NCI-H187 (cell line): ENCODE measurements at places on chromosomes 12 and 14.

- DNase-seq: no peak
These were observed 29.0 kb downstream of the NCOR2 start for GRCh38 chr12:124538194-124539082.

DNA sequence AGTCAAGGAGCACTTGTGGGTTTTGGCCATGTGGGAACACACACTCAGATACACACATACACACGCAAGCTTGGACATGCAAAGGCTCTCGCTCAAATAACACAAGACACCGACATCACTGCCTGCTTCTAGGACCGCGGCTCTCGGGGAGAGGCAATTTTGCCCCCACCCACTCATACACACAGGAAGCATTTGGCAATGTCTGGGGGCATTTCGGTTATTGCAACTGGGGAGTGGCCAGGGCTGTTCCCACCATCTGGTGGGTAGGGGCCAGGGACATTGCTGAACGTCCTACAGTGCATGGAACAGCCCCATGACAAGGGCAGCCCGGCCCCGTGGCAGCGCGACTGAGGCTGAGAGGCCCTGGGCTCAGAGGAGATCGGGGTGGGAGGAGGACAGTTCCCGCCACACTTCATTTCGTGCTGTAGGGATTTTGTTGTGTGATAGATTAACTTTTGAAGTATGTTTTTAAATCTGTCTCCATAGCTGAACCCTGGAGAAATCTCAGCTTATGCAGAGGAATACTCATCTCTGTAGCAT lies 35.6 kb downstream of the RIMBP2 start:
- no peak for DNase-seq

GRCh38 chr12:96635844-96636243 lies 146.5 kb downstream of the CFAP54 start:
- DNase-seq: no peak

DNA sequence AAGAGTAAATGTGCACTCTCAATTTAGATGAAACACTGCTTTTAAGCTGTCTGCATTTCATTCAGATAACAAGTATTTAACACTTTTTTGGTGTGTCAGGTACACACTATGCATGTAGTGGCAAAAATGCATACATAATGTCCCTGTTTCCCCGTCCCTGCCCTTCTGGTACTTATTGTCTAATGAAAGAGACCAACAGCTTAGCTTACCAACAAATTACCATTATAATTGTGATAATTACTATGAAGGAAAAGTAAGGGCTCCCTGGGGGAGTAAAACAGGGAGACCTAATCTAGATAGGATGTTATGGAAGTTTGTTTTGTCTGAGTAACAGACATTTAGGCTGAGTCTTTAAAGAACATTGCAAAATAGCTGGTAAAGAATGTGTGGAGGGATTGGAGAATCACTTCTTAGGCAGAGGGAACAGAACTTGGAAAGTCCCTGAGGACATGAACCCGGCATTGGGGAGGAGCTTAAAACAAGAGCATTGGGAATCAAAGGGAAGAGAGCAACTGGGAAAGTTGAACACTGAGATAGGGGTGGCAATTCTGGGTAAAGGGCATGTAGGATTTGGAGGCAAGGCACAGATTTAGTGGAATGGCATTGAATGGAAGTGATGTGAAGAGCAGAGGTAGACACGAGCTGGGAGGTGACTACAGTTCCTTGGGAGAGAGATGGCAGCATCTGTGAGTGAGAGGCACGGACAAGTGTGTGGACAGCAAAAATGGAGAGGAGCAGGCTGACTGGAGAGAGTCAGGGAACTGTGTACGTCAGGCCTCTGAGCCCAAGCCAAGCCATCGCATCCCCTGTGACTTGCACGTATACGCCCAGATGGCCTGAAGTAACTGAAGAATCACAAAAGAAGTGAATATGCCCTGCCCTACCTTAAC lies 181.6 kb downstream of the GRIP1 start:
- no peak for DNase-seq

- DNase-seq: no peak
These were observed 147.9 kb downstream of the SYNE2 start for GRCh38 chr14:64000749-64001148.

GRCh38 chr14:41623736-41624135 lies 17.1 kb downstream of the LRFN5 start:
- DNase-seq: no peak

DNA sequence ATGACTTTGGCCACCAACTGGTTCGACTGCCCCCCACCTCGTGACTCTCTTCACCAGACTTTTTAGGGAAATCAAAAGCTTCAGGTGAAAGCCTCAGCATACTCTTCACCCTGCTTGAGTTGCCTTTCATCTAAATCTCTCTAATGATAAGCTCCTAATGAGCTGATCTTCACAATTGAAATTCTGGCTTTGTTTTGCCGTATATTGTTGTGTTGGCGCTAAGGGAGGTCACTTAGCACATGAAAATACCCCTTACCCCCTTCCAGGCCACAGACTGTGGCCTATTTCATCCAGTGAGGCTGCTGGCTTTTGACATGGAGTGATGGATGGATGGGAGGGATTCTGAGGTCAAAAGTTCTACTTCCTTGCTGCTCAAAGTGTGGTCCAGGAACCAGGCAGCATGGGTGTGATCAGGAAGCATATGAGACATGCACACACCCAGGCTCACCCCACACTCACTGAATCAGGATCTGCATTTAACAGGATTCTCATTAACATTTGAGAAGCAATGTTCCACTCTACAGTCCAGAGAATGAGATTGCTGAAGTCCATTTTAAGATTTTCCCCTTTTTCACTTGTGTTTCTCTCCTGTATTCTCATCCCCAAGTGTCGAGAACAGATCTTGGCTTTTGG lies 131.4 kb downstream of the DACT1 start:
- no peak for DNase-seq

DNA sequence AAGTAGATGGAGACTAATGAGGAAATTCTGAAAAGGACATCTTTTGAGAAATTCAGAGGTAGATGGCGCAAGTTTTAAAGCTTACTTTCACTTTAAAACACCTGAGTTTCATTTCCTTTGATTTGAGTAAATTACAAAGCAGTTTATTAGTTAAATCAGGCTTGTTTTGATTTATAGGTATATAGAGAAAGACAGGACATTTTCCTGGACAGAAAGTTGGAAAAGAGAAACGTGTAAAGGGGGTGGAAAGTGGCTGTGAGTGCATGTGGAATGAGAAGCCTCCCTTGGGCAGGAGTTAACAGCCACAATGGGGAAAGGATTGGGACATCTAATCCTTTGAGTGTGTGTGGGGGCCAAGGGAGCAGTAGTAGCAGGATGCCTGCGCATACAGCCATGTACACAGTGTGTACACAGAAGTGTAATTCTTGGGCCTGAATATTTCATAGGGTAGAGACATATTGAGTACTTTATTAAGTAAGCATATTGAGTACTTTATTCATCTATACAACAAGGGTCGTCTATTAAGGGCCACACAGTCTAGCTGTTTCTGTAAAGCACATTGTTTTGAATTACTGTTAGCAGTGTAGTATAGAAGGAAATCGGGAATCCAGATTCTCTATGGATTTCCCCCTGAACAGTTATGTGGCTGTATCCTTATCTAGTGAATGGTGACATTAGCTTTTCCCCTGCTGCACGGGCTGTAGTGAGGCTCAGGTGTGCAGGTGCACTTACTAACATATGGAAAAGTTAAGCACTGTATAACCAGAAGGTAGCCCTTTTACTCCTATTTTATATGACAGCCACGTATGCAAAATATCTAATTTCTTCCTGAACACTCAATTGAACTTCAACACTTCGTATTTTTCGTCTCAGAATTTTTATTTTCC lies 19.1 kb downstream of the MARK3 start:
- DNase-seq: no peak

DNA sequence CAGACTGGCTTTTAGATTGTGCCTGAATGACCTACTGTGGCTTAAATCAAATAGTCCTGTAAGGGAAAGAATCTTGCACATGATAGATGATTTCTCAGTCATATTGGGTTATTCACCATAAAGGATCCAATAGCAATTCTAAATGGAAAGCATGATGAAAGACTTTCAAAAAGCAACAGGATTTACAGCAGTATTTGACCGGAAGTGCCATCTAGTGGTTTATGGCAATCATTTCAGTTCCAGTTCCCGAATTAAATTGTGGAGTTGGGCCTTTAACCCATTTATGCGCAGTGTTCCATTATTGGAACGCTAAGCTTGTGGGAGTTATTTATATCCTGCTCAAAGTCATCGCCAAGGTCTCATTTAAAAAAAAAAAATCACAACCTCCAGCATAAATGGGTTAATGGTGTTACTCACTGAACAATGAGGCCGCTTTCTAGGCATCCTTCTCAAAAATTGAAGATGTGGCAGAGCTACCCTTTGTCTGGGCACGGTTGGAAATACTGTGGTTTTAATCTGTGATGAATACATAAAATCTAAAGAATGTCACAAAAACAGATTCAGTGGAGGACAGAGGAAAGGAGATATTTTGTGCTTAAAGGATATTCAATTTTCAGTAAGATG lies 60.8 kb upstream of the REP15 start:
- DNase-seq: no peak

DNA sequence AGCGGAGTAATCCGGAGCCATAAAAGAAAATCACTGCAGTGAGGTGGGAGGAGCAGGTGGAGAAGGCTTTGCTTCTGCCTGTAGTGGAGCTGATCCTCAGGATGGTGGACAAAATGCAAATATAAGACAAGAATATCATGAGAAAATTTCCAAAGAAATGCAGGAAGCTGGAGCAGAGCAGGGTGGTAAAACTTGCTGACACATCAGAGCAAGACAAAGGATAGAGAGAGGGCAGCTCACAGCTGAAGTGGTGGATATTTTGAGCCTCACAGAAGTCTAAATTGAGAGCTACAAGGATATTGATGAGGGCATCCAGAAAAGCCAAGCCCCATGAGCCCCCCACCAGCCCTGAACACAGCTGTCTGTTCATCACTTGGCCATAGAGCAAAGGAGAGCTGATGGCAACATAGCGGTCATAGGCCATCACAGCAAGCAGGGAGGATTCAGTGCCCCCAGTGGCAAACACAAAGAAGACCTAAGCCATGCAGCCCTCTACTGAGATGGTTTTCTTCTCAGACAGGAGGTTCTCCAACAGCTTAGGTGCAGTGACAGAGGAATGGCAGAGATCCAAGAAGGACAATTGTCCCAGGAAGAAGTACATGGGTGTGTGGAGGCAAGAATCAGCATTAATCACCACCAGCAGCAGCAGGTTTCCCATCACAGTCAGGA lies 30.0 kb upstream of the ANP32D start:
- DNase-seq: no peak
